ENCODE measurements at places on chromosomes 12 and 14.

- H3K4me3 ChIP-seq, result peak overlapping the region; percentile 41
- no peaks in the 10 kb centered on the region for H3K36me3 ChIP-seq
- peak overlapping the region; percentile 16 for H3K27ac ChIP-seq
- peak; percentile 18 for DNase-seq
Observed at GRCh38 chr12:49967042-49967776, 5.5 kb downstream of the AQP5 start.

- peaks cover 6% of the 10 kb centered on the region for H3K4me1 ChIP-seq
- H3K27ac ChIP-seq, result peak within 1 kb of the TSS; percentile 70
- no peak for DNase-seq
- H3K36me3 ChIP-seq, result no peaks in the 10 kb centered on the region
- peaks cover 30% of the 10 kb centered on the region for H3K27me3 ChIP-seq
- H3K4me3 ChIP-seq, result peak within 1 kb of the TSS; percentile 85
Observed at GRCh38 chr14:64971943-64972791, at the start of gene RAB15. TSS of gene RAB15 (minus strand) at chr14:64972336. CDS start at chr14:64972076, 260 bp downstream.

DNA sequence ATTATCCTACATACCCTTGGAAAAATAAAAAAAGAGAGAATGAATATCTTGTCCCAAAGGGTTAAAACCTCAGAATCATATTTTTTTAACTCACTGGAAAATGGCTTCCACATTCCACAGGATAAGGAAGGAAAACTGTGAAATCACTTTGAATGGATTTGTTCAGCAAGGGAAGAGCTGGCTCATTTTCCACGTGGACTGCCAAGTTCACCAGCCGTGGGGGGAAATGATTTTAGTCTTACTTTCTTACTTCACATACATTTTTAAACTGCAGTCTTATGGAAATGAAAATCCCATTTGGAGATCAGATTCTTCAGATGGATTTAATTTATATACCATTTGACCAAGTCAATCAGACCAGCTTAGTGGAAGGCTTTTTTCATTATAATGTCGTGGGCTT, 29.9 kb upstream of the AEBP2 start:
- H3K27ac ChIP-seq, result no peak overlapping the region
- peaks cover 22% of the 10 kb centered on the region for H3K4me1 ChIP-seq
- H3K36me3 ChIP-seq, result no peaks in the 10 kb centered on the region
- no peak overlapping the region for H3K4me3 ChIP-seq

DNA sequence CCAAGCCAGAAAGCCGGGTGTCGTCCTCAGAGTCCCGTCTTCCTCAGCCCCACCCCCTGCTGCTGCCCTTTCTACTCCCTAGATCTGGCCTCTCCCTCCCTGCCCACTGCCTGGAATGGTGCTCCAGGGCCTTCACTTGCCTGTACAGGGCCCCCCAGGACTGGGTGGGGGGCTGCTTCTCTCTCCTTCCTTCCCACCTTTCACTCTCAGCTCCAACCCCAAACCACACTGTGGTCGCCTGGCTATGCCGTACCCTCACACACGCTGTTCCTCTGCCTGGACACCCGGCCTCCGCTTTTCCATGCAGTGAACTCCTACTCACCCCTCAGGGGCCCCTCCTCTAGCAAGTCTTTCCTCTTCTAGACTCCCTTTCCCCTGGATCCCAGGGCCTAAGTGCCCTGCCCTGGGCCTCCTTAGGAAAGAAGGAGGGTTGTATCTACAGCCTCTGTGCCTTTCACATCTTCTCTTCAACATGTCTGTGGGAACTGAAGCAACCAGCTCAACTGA, 25.5 kb upstream of the DIO3 start:
- H3K4me3 ChIP-seq, result no peak overlapping the region
- H3K27ac ChIP-seq, result no peak overlapping the region

DNA sequence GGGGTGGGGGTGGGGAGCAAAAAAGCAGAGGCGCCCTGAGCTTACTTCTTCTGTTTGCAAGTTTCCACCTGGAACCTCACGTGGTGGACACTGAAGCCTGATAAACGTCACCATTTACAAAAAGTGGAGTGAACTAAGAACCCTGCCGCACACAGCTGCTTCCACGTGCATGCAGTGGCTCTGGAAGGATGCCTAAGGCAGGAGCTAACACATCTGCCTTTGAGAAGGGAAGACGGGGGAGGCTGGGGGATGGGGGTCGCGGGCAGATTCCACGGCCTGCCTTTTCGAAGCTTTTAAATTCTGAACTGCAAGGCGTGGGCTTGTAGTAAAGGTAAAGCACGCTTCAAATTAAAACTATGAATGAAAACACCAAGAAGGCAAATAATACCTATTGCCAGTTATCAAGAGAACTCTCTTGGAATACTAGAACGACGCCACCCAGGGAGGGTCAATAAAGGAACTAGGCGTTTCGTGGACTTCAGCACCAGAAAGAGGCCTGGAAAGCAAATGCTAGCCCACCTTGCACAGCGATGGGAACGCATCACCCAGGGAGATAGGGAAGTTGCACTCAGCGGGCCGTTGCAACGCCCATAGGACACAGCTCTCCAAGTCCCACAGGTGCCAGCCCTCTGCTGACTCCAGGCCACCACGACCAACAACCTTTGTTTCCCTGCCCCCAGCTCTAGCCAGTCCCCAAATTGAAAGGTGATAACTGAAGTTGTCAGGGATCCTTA, 61.8 kb downstream of the TESC start:
- DNase-seq, result no peak
- H3K27ac ChIP-seq, result no peak overlapping the region
- no peak overlapping the region for H3K4me3 ChIP-seq

GRCh38 chr12:58359084-58359483, 417.7 kb downstream of the ATP23 start:
- H3K36me3 ChIP-seq, result no peaks in the 10 kb centered on the region
- H3K27me3 ChIP-seq, result no peaks in the 10 kb centered on the region
- DNase-seq, result no peak
- H3K27ac ChIP-seq, result no peak overlapping the region
- H3K4me3 ChIP-seq, result no peak overlapping the region
- no peaks in the 10 kb centered on the region for H3K4me1 ChIP-seq

DNA sequence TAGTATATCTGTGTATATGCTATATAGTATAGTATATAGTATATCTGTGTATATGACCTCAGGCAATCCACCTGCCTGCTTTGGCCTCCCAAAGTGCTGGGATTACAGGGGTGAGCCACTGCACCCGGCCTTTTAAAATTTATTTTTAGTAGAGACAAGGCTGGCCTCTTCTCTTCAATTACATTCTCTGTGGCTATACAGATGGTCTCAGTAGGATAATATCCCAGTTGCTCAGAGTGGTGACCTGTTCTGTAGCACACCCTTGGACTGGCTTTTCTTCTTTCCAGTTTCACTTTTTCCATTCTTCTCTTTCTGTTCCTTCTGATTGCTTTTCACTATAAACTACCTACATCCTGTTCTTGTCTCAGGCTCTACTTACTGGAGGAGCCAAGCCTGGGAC, 3.1 kb upstream of the NFATC4 start:
- H3K4me1 ChIP-seq, result peaks cover 52% of the 10 kb centered on the region
- H3K4me3 ChIP-seq, result no peak overlapping the region
- no peaks in the 10 kb centered on the region for H3K27me3 ChIP-seq
- peak overlapping the region; percentile 90 for H3K27ac ChIP-seq
- no peaks in the 10 kb centered on the region for H3K36me3 ChIP-seq

DNA sequence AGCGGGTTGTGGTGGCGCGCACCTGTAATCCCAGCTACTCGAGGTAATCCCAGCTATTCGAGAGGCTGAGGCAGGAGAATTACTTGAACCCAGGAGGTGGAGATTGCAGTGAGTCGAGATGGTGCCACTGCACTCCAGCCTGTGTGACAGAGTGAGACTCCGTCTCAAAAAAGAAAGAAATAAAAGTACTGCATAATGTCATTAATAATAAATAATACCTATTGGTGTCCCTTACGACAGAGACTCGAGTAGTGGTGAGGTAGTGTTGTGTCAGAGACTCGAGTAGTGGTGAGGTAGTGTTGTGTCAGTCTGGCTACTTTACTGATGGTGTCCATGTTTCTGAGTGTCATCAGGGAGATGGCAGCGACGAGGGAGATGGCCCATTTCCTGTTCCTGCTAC, 1.3 kb downstream of the GLS2 start:
- H3K4me3 ChIP-seq, result no peak overlapping the region
- H3K27me3 ChIP-seq, result no peaks in the 10 kb centered on the region
- H3K4me1 ChIP-seq, result peaks cover 13% of the 10 kb centered on the region
- DNase-seq, result no peak
- no peak overlapping the region for H3K27ac ChIP-seq
- H3K36me3 ChIP-seq, result no peaks in the 10 kb centered on the region

- no peaks in the 10 kb centered on the region for H3K27me3 ChIP-seq
- no peaks in the 10 kb centered on the region for H3K4me1 ChIP-seq
- H3K27ac ChIP-seq, result no peak overlapping the region
- H3K36me3 ChIP-seq, result no peaks in the 10 kb centered on the region
Observed at GRCh38 chr12:31444736-31445135, 118.8 kb upstream of the SINHCAF start.

DNA sequence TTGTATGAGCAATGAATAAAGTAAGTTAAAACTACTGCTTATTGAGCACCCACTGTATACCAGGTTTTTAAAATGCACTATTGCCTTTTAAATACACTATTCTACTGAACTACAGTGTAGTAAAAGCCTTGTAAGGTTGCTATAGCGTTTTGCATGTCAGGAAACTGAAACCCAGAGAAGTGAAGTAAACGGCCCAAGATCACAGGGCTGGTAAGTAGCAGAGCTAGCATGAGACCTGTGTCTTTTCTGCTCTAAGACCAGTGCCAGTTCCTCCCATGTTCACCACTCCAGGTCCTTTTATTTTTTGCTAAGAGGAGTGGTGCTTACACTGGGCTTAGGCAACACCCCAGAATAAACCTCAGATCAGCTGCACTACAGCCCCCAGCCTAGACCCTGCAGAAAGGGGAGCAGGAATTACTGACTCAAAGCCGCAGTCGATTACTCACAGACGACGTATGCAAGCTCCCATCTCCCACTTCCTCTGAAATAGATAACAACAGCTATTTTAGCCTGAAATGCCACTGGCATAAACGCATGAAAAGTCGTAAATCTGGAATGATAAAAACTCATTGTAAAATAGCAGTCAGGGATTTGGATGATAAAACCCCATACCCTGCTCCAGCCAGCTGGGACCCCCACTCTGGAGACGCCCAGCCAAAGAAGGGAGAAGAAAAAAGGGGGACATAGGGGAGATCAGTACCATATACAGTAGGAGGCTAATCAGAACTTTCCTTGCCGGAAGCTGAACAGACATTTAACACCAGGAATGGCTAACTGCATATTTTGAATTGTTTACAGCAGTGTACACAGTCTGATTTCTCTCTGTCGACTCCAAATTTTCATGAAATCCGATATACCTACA, 108.3 kb downstream of the NUAK1 start:
- H3K4me1 ChIP-seq, result no peaks in the 10 kb centered on the region
- no peak overlapping the region for H3K4me3 ChIP-seq
- H3K27me3 ChIP-seq, result no peaks in the 10 kb centered on the region
- no peak overlapping the region for H3K27ac ChIP-seq
- no peaks in the 10 kb centered on the region for H3K36me3 ChIP-seq

DNA sequence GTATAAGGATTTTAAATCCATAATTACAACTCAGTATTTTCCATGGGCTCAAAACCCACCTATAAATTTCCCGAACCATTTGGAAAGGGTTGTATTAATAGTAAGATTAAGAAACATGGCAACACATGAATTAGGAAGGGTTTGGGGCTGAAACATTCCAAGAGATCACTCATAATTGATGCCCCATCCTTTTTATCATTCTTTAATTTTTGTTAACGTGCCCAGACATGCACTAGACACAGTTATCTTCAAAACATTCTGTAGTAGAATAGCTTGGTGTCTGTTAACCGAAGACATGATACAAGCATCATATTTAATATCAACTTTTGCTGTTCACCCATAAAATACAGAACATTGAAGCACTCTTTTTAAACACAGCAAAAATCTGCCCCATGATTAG, 106.8 kb upstream of the FRMD6 start:
- H3K27ac ChIP-seq, result peak overlapping the region; percentile 26
- no peaks in the 10 kb centered on the region for H3K36me3 ChIP-seq
- H3K4me3 ChIP-seq, result no peak overlapping the region
- peaks cover 5% of the 10 kb centered on the region for H3K4me1 ChIP-seq

DNA sequence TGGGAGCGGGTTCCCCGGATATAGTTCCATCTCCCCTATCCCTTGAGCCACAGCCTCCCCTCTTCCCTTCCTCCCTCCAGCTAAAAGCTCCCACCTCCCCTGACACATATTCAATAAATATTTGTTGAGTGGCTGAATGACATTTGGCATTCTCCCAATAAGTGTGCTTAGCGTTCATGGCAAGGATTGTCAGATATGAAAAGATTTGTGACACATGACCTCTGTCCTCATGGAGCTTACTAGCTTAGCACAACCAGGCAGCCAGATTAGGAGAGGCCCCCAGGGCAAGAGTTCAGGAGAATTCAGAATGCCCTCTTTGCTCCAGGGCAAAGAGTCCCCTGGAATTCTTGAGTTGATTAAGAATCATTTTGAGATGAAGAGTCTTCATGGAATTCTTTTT, 22.5 kb upstream of the SLC6A12 start:
- no peaks in the 10 kb centered on the region for H3K36me3 ChIP-seq
- no peaks in the 10 kb centered on the region for H3K4me1 ChIP-seq
- H3K27me3 ChIP-seq, result no peaks in the 10 kb centered on the region
- no peak overlapping the region for H3K27ac ChIP-seq
- H3K4me3 ChIP-seq, result no peak overlapping the region
- DNase-seq, result no peak

DNA sequence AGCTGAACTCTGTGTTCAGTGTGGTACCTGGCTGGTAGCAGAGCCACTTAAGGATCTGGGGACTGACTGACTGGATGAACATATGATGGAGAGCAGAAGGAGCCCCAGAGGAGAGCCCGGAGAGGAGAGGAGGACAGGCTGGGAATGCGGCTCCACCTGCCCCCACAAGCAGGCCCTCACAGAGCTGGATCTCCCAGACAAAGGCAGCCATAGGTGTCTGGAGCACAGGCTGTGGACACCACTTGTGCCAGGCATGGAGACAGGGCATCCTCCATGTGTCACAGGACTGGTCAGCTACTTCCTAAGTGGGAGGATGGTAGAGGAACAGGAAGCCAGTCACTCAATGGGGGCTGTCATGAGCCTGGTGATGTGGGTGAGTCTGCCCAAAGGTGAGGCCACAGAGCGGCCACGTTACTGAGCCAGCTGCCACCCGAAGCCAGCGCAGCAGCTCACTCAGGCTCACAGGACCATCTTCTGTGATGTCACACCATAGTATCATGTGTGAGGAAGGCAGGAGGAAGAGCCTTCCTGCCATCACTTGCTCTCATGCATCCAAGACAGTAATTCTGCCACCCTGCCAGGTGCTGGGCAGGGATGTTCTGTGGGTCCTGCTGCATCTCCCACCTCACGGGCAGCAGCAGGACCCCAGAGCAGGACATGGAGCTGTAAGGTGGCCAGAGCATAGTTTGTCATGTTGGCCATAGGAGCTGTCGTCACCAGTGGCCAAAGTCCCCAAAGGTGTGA, 72.1 kb downstream of the PRIMA1 start:
- H3K36me3 ChIP-seq, result no peaks in the 10 kb centered on the region
- peaks cover 22% of the 10 kb centered on the region for H3K27me3 ChIP-seq
